ENCODE measurements at places on chromosomes 5 and 9. TPM values are rescaled to one million over a fixed set of nuclear protein-coding genes. Genes with fewer than 3 reads are reported as not detected.

DOLPP1 gene
- total RNA-seq: 10.5 TPM

BRIX1 gene
- 14.3 TPM for total RNA-seq

CDH10 gene
- under 0.01 TPM for total RNA-seq

SMIM33 gene
- under 0.01 TPM for total RNA-seq

ZNF354C gene
- 4.9 TPM for total RNA-seq

EPB41L4B gene
- 0.51 TPM for total RNA-seq

ELOVL7 gene
- total RNA-seq: 0.51 TPM

ZMAT2 gene
- total RNA-seq: 33.4 TPM

ADAMTS2 gene
- total RNA-seq: 0.38 TPM

SRA1 gene
- total RNA-seq: 17.5 TPM

SPINK7 gene
- not detected for total RNA-seq

LTC4S gene
- total RNA-seq: 0.39 TPM

GRCh38 chr9:27162045-27162444, 53.0 kb downstream of the TEK start:
- DNase-seq: peak; percentile 94

DNA sequence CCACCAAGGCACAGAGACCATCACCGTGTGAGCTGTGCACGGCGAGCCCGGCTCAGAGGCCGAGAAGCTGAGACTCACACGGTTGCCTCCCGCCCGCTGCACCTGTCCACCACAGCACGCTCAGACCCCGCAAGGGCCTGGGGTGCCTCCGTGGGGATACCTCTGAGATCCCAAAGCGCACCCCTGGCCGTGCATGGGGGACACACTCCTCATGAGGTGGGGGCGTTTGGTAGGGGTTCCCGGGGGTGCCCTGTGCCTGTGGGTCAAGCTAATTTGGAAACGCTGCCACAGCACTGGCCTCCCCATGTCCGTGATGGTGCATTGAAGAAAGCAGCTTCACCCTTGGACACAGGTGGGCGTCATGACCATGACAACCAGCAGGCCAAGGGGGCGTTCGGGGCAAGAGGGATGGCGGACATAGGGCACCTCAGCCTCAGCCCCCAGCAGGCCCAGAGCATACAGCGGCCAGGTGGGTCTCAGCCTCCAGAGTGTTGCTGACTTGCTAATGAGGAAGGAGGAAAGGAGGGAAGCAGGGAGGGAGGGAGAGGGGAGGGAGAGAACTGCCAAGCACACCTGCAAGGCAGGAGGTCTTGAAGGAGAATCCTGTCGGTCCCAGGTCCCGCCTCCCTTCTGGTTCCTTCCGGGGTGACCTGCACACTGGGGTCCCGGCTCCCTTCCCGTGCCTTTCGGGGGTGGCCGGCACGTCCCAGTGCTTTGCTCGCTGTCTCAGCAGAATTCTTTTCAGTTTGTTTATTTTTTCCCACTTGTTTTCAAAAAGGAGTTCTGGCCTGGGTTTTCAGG, 34.7 kb downstream of the GLT6D1 start:
- DNase-seq: no peak

DNA sequence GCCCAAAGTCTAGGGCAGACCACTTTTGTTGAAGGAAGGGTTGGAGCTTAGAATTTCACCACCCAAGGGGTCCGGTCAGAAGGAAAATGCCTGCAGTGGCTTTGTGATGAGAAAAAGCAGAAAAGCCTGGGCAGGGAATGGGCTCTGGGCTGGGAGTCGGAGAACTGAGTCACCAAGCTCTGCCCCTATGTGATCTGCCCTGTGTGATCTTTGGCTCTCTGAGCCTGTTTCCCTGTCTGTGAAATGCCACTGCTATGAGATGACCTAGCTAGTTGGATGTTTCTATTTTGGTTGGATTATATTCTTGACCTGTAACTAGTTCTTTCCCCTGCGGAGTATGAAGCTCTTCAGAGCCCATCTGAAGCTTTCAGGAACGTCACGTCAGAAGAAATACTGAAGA, 9.8 kb downstream of the POLR1E start:
- DNase-seq: no peak

GRCh38 chr9:34654323-34655051, 2.5 kb downstream of the IL11RA start:
- no peak for DNase-seq

DNA sequence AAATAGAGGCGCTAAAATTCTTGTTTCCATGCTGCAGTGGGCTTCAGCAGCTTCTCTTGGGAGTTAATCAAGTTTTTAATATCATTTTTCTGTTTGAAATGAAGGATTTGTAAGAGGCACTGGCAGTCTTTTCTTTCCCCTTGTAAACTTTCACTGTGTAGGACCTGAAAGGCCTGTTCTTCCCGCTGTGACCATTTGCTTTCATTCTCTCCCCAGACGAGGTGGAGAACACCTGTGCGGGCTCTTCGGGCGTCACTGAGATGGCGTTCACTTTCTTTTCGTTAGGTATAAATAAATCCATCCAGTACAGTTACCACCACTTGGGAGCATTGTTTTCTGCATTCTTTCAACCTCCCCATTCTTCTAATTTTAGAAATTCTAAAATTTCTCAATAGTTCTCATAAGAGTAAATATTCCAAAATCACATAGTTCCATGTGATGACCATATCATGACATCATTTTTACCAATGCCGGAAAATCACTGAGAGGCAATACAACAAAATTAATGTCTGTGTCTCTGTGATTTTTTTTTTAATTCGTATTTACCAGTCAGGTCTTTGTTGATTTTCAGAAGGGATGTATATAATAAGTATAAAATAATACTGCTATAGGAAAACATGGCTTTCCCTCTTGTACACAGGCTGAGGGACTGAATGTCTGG, 131.7 kb upstream of the ICE1 start:
- DNase-seq: no peak

GRCh38 chr9:38018958-38019602, 49.9 kb downstream of the SHB start:
- peak; percentile 86 for DNase-seq

DNA sequence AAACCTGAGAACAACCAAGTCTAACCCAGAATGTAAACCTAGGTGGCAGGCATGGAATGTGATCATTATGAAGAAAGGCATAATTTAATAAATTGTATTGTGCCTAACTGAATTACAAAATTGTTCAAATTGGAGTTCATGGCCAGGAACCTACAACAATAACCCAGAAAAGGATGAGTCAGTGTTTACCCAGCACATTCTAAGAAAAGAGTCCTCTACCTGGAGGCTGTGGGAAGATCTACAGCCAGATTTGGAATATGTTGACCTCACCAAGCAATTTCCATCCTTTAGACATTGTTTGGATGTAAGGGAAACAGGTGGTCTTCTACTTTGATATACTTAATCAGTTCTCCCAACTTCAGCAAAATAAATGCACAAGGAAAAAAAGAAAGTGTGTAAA, 152.2 kb downstream of the TMEM161B start:
- DNase-seq: no peak

DNA sequence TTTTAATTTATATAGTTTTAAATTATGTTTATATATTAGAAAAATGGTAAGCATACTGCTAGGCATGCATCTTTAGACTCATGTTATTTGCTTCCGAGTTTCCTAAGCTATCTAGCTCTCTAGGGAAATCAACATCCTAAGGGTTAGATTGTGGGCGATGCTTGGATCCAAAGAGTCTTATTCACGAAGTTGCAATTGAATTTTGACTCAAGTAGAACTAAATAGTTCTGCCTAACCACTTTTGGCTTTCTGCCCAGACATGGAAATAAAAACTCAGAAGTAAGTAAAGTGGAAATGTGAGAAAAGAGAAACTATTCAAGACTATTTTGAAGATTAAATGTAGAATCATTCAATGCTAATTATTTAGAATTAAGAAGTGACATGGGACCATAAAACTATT, 440.4 kb downstream of the CDH18 start:
- DNase-seq: no peak

- DNase-seq: no peak
Observed at GRCh38 chr9:29514862-29515261, 1941.6 kb upstream of the C9orf72 start.

- DNase-seq: no peak
Observed at GRCh38 chr5:40572937-40573336, 106.8 kb upstream of the PTGER4 start.

- DNase-seq: no peak
Observed at GRCh38 chr5:154242442-154242841, 51.9 kb downstream of the GALNT10 start.

GRCh38 chr9:123232332-123232731, 36.1 kb downstream of the STRBP start:
- DNase-seq: no peak

- DNase-seq: no peak
Observed at GRCh38 chr9:72958485-72959281, 5.8 kb upstream of the ALDH1A1 start.

GRCh38 chr9:110543631-110544051, 35.9 kb downstream of the SVEP1 start:
- no peak for DNase-seq

GRCh38 chr9:135893104-135893503, 14.2 kb downstream of the CAMSAP1 start:
- DNase-seq: no peak

- DNase-seq: no peak
Observed at GRCh38 chr9:103126494-103126893, 131.4 kb downstream of the CYLC2 start.

- DNase-seq: no peak
Observed at GRCh38 chr5:126846344-126846743, 69.4 kb downstream of the LMNB1 start.

DNA sequence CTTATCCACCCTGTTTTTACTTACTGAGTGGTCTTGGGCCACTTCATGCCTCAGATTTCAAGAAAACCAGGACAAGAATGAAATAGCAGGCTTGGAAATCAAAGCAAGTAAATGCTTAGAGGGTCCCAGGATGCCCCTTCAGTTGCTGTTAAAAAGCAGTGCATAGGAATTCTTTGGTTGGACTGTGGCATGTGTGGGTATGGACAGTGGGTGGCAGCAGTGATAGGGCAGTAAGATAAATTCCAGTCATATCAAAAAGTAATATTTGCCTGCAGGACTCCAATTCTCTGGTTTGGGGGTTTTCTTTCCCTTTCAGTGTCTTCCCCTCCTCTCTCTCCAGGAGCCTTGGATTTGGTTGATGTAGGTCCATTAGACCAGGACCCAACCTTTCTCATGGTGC, 306.7 kb upstream of the CLINT1 start:
- DNase-seq: no peak

DNA sequence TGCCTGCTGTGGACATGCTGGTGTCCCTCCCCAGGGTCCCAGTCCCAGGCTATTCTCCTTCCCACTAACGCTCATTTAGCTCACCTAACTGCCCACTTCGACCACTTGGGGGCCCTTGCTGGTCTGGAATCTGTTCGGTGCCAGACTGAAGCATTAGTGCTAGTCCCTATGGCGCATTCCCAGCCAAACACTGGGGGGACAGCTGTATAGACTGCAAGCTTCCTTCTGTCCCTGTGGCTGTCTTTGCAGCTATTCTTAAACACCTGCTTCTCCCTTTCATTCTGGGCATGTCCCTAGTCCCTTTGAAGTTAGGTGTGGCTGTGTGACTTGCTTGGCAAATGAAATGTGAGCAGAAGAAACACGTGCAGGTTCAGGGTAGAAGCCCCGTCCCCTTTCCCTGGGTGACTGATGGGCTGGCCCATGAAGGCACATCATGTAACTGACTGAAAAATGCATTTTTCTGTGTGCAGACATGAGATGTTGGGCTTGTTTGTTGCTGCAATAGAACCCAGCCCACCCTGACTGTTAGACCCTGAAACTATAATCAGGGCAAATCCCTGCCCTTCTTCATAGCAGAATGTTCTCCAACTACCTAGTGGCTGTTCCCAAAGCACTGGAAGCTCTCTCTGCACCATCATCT, 134.4 kb downstream of the BARX1 start:
- no peak for DNase-seq

- no peak for DNase-seq
Observed at GRCh38 chr5:36444582-36445418, 143.1 kb upstream of the RANBP3L start.

- DNase-seq: no peak
Observed at GRCh38 chr9:122767817-122768216, 20.9 kb upstream of the OR5C1 start.

GRCh38 chr9:37541465-37541864, 34.7 kb downstream of the FBXO10 start:
- no peak for DNase-seq

- DNase-seq: no peak
Observed at GRCh38 chr5:145681216-145681615, 153.9 kb downstream of the PRELID2 start.

- no peak for DNase-seq
Observed at GRCh38 chr5:150549735-150550134, 41.8 kb downstream of the NDST1 start.
